ENCODE measurements at places on chromosomes 13 and 19. TPM values are rescaled to one million over a fixed set of nuclear protein-coding genes. Genes with fewer than 3 reads are reported as not detected.
A peak's percentile ranks its signal among the peaks of the same experiment; 100 is the strongest.

DNA sequence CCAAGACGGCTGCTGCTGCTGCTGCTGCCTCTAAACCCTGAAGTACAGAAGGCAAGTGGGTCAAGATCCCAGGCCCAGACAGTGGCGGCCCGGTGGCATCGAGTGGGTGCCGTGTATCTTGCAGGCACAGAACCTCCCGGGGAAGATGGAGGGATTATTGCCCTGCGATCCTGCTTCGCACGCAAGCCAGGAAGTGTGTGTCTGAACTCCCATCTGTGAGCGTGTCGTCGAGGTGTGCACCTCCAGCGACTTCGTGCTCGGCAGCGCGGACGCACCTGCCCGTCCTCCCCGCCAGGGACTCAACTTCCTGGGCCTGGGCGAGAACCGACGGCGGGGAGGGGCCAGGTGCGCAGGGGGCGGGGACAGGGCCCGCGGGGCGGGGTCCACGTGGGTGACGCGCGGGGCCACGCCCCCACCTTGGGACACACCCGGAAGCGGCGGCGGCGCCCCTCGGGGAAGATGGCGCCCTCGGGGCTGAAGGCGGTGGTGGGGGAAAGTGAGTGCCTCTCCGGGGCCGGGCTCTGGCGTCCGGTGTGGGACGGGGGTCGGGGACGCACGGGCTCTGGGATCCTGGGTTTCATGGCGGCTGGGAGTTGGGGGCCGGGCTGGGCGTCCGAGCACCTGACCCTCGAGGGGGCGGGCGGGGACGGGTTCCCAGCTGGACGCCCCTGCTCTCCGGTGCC lies at the start of gene STXBP2:
Gene STXBP2 (plus strand): TSS at position 420 of the 683 bp plus-strand sequence. CDS start 40 bp downstream, at position 460.
- DNase-seq: peak; percentile 97

DNA sequence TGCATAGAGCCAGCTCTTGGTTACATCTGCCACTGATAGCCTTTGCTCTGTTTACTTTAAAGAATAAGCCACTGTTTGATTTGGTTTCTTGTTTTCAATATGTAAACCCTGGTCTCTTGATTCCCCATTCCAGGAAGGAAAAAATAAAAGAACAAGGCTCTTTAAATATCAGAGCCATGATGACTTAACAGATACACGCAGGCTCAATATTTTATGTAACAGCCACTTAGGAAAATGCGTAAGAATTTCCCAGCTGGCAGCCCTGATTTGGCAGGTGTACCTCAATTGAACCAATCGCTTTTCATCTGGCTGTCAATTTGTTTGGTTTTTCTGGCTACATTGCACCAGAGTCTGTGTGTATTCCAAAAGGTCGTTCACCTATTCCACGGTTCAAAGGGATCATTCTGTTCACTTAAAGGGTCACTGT lies 65.6 kb downstream of the IRS2 start:
- DNase-seq: no peak

DNA sequence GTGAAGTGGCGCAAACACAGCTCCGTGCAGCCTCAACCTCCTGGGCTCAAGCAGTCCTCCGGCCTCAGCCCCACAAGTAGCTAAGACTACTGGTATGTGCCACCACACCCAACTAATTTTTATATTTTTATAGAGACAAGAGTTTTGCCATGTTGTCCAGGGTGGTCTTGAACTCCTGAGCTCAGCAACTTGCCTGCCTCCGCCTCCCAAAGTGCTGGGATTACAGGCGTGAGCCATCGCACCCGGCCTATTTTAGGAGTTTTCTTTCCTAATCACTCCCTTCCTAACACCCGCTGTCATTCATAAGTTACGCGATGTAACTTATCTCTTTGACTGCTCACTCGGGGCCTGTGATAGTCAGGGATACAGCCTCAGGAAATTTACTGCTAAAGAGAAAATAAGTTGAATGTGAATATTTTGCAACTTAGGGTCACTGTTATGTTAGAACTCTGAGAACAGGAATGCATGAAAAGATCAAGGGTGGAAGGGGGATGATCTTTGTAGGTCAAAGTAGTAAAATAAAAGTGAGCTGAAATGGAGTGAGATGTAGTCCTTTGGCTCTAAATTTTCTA lies 140.3 kb downstream of the DCT start:
- DNase-seq: no peak

- DNase-seq: no peak
Measured at GRCh38 chr13:97076898-97077297, 82.6 kb upstream of the OXGR1 start.

DNA sequence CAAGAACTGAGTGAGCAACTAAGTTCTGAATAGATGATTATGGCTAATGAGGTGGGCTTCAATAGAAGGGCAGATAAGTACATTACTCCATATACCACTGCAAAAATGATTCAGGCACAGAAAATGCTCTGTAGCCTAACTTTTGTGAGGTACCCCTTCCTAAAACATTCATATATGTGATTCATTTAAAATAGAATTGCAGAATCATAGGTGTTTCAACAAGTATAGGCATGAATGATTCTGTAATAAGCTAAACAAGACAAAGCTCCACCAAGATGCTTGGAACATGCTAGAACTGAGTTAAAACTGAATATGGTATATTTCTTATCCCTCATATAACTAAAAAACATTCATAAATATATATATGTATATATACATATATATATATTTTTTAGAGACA lies 12.1 kb downstream of the KBTBD7 start:
- DNase-seq: no peak

DNA sequence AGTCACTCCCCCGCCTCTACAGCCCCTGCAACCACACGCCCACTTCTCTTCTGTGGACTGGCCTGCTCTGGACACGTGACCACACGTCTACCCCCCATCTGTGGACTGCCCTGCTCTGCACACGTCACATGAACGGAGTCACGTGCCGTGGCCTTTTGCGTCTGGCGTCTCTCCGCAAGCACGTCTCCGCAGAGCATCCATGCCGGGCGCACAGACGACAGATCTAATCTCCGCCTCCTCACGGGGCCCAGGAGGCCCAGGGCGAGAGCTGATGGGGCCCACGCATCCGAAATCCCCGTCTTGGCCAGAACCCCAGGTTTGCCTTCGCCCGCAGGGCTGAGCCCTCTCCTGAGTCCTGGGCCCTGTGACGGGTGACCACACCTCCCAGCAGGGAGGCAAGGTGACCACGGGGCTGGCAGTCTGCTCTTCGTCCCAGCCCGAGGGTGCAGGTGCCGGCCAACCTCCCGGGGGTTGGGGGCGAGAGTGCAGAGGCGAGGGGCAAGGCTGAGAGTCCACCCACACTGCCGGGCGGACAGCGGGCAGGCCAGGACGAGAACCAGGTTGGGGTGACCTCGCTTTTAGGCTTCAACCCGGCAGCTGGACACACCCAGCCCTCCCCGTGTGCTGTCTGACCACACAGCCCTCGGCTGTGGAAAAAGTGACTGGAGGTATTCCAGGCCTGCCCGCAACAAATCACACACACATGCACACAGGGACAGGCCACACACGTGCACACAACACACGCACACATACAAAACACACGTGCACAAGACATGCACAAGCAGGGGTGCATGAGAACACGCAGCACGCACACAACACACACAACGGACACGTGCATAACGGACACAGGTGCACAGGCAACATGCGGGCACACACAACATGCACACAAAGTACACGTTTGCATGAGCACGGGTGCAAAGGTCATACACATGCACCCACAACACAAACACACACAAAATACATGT lies 3.9 kb downstream of the SBNO2 start:
- no peak for DNase-seq

GRCh38 chr19:46745521-46746280 lies at the start of gene FKRP:
TSS of gene FKRP (plus strand) at chr19:46746057. CDS start at chr19:46755451, 9,394 bp downstream.
- DNase-seq: peak; percentile 68

- no peak for DNase-seq
Measured at GRCh38 chr19:402786-403185, 6.2 kb downstream of the C2CD4C start.

- DNase-seq: no peak
Measured at GRCh38 chr13:23901365-23901764, 4.1 kb upstream of the C1QTNF9B start.

- no peak for DNase-seq
Measured at GRCh38 chr19:18919900-18920214, 342 bp downstream of the DDX49 start.

DNA sequence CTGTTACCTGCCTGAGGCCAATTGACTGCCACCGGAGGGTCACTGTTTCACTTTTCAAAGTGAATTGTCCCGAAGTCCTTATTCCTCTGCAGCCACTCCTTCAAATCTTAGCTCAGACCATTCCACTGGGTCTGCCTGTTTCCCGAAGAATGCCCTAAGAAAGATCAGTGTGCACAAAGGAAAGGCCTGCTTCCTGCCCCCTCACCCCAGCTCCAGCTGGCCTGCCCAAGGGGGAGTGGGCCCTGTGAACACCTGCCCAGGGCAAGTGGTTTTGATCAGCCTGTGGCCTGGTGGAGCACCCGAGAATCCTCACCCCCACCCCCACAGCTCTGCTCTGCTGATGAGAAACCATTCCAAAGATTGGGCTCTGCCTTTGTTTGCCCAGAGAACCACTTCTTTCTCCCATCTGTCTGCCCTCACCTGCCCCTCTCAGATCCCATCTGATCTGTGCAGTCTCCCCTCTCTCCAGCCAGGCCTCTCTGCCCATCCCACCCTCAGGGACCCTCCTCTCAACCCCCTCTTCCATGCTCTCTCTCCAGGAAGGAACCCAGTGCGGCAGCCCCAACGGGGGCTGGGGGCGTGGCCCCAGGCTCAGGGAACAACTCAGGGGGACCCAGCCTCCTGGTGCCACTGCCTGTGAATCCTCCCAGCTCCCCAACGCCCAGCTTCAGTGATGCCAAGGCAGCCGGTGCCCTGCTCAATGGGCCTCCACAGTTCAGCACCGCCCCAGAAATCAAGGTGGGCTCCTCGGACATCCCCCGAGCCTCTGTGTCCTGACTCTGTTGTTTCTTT lies 10.3 kb downstream of the LENG1 start:
- DNase-seq: no peak

- DNase-seq: no peak
Measured at GRCh38 chr13:51977625-51978024, 33.6 kb downstream of the ATP7B start.

DNA sequence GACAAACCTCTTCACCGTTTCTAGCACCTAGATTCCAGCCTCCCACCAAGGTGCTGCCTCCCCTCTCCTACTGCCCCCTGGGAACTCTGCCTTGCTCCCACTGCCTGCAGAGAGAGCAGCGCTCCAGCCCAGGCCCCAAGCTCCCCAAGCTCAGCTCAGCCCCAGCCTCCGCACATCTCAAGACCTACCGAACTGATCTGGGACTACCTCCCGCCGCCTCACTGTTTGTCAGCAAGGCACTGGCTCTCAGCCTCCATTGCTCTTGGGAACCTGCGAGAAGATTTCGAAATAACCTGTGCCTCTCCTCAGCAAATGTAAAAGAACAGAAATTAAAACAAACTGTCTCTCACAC lies 92.4 kb upstream of the GPR183 start:
- no peak for DNase-seq

- DNase-seq: no peak
Measured at GRCh38 chr19:14428882-14429416, 4.2 kb upstream of the PKN1 start.

DNA sequence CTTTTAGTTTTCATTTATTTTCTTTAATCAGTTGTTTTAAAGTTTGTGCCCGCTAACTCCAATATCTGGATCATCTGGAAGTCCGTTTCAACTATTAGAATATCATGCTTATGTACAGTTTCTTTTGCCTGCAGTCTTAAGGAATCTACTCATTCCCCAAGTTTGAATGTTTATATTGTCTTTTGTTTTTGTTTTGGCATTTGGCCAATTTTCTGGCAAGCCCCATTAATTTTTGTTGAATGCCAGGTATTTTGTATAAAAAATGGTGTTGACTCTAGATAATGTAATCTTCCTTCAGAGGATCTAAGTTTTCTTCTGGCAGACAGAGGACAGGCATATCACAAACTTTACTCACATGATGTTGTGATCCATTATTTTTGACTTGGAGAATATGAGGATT lies 11.1 kb upstream of the ZNF235 start:
- DNase-seq: no peak

GRCh38 chr13:40640845-40641458 lies 25.5 kb downstream of the FOXO1 start:
- no peak for DNase-seq

GRCh38 chr19:1285737-1286360 lies at the start of gene EFNA2:
TSS of gene EFNA2 (plus strand) at chr19:1285873. CDS start at chr19:1286169, 296 bp downstream.
- DNase-seq: peak; percentile 35

DNA sequence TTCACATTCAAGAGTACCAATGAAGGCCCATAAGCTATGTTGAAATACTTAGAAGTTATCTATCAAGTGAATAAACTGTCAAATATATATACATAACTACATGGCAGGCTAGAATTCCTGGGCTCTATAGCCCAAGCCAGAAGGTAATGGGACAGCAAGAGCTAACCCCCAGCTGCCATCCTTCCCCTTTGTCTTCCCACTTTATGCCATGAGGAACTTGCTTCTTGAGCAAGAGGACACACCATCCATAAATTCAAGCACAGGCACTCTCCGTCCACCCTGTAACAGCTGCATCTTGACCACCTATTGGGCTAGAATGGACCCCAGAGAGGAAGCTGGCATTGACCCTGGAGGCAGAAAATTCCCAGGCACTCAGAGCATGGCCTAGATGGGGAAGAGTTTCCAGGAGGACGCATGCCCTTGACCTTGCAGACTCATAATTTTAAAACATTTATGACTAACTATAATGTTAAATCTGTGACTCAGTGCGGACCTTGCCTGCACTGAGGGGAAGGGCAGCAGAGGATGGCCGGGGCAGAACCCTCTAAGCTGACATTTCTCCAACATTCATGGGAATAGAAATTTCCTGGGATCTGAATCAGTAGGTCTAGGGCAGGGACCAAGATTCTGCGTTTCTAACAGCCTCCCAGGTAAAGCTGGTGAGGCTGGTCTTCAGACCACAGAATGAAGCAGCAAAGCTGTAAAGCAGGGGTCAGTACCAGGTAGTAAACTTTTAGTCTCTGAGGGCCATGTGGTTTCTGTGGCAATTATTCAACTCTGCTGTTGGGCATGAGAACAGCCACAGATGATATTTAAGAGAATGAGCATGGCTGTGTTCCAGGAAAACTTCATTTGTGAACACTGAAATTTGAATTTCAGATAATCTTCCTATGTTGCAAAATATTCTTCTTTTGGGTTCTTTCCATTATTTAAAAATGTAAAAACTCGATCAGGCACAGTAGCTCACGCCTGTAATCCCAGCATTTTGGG lies 71.4 kb upstream of the CLDN10 start:
- no peak for DNase-seq

GRCh38 chr19:7739211-7739755 lies 7.4 kb upstream of the CLEC4G start:
- no peak for DNase-seq

Gene SLC6A16
- total RNA-seq: 5.1 TPM

Gene PPP5C
- total RNA-seq: 87.4 TPM

Gene ZNF581
- total RNA-seq: 31.7 TPM

Gene ZNF296
- total RNA-seq: 4.8 TPM

Gene LILRB5
- total RNA-seq: 0.36 TPM

Gene SF3A2
- total RNA-seq: 171 TPM

Gene SYT3
- 0.17 TPM for total RNA-seq

Gene KIR3DL1
- 0.23 TPM for total RNA-seq

Gene CRB3
- total RNA-seq: 3.5 TPM

Gene TMEM150B
- total RNA-seq: 1.1 TPM

Gene ZNF799
- 7.9 TPM for total RNA-seq

Gene ANKLE1
- total RNA-seq: 5.8 TPM

Gene SIX5
- total RNA-seq: 1.8 TPM

Gene CEACAM7
- total RNA-seq: not detected

Gene IGFL2
- total RNA-seq: not detected
